Activated CD4-positive, alpha-beta T cell treated with anti-CD3 and anti-CD28 coated beads for 4 hours (primary cell): ENCODE measurements at places on chromosomes 6 and 20.

GRCh38 chr6:145247692-145248419, 487.5 kb downstream of the EPM2A start:
- DNase-seq, result no peak

- no peak for DNase-seq
Observed at GRCh38 chr20:41553142-41553879, 64.9 kb downstream of the CHD6 start.

DNA sequence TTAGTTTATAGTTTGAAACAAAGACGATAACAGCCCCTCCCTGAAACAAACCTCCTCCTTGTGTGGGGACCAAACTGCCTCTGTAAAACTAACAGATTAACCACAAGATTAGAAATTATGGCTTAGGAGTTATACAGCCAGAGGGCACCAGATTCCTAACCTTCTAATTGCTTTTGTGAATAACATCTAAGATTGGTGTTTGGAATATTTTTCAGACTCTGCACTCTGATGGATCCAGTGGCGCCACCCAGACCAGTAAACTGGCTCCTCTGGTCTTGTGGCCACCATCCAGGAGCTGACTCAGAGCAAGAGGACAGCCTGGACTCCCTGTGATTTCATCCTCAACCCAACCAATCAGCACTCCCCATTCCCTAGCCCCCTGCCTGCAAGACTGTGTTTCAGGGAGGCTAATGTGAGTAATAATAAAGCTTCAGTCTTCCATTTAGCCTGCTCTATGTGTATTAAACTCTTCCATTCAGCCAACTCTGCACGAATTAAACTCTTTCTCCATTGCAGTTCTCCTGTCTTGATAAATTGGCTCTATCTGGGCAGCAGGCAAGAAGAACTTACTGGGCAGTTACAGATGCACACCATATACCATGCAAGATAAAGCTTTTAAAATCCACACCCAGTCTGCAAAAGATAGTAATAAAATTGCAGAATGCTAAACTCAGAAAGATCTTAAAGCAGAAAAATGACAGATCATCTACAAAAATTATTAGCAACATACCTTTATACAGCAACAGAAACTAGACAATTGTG, 58.5 kb upstream of the SLC22A16 start:
- no peak for DNase-seq

DNA sequence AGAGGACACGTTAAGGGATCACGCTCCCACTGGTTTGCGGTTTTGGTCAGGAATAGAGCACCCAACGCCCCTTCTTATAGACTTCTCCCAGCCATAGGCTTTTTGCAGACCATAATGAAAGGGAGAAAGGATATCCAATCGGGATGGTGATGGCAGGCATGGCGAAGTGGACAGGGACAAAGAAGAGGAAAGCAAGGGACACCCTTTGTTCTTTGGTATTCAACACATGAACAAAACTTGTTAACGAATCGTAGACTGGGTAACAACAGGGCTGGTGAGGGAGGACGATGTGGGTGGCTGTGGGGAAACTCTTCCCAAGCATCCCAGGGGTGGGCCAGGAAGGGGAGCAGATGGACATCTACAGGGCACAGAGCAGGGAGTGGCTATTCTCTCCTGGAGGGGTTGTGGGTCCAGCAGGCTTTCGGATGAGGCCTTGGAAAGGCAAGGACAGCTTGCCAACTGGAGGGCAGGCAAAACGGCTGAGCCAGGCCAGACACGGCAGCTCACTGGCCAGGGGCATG, 1.4 kb upstream of the HSP90AB1 start:
- no peak for DNase-seq

GRCh38 chr6:130834482-130835251, 7.5 kb downstream of the SMLR1 start:
- no peak for DNase-seq

- DNase-seq, result no peak
Observed at GRCh38 chr20:23782366-23782983, 31.7 kb upstream of the CST1 start.

DNA sequence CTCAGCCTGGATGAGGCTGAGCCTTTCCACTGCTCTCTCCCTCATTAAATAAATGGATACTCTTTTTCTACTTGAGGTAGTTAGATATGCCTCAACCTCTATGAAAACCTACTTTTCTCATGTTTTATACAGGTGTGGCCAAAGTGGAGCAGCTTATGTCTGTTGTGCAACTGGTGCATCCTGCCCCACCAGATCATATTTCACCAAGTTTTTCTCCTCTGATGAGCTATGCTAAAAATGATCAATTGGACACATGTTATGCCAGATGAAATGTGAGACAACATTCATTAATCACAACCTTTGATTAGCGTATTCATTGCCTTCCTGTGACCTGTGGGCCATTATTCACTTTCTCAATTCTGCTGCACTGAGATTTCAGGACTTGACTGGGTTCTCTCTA, 106.9 kb upstream of the NEDD9 start:
- DNase-seq, result no peak

DNA sequence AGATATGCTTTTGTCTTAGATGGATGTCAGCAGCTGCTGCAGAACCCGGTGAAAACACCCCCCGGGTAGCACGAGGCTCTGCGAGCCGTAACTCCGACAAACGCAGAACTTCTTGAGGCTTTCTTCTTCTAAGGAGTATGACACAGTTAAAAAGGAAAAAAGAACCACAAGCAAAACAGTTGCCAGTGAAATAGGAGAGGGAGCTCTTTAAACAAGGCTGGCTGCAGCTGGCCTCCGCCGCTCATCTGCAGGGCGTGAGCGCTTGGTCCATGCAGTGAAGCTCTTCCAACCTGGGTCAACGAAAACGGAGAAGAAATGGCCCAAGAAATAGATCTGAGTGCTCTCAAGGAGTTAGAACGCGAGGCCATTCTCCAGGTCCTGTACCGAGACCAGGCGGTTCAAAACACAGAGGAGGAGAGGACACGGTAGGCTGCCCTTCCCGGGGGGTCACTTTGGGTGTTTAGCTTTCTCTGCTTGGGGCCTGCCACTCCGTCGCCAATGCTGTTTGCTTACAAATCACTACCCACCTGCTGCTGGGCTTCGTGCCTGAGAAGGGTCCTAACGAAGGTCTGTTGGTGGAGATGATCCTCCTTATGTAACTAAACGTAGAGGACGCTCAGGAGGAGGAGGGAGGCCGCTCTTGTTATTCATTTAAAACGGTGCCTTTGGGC, 13.2 kb downstream of the SYTL3 start:
- no peak for DNase-seq

DNA sequence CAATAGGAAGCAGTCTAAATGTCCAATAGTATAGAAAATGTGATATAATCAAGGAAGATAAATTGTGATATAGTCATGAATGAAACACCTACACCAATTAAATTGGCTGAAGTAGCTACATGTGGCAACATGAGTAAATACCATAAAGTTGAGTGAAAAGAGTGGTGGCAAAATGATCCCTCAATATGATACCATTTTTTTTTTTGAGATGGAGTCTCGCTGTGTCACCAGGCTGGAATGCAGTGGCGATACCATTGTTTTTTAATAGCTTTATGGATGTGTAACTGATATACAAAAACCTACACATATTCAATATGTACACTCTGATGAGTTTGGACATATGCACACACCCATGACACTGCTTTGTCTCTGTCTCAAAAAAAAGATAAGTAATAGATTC, 20.9 kb upstream of the ILRUN start:
- DNase-seq, result no peak

GRCh38 chr6:64224819-64225218, 589.2 kb downstream of the PHF3 start:
- DNase-seq, result no peak

- DNase-seq, result no peak
Observed at GRCh38 chr6:2396846-2397630, 151.6 kb upstream of the GMDS start.
